ENCODE measurements at places on chromosomes 6 and 20.

DNA sequence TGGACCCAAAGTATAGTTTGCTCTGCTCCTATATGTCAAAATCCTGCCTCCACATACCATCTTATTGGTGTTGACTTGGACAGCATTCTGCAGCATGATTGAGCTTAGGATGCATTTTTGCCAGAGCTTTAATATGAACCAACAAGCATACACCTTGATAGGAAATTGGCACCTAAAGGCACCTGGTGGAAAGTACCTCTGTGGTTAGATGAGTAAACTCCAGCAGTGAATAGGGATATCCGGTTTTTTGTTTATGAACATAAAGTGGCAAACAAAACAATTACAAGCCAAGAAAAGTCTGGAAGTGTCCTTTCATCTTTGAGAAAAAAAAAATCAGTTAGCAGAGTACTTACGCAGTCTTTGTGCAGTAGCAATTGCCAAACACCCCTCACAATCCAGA lies 6.2 kb upstream of the CYP24A1 start:
- DNase-seq, result no peak

- DNase-seq, result no peak
These were observed 71.3 kb downstream of the MANEA start for GRCh38 chr6:95648636-95649035.

DNA sequence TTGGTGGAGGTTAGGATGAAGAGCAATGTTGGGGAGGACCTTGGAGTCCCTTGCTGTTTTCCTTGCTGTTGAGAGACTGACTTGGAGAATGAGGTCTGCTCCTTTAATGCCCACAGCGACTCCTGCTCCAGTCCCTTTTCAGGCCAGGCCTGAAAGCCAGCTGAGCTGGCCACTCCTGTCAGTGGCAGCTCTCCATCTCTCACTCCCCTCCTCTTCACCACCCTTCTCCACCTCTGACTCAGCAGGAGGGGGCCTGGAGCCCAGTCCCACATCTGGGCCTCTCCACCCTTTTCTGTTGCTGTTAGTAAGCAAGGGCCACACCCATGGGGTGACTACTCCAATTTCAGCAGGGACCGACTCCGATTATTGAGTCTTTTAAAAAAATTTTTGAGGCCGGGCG lies 2.2 kb downstream of the SNX21 start:
- DNase-seq, result peak; percentile 93

DNA sequence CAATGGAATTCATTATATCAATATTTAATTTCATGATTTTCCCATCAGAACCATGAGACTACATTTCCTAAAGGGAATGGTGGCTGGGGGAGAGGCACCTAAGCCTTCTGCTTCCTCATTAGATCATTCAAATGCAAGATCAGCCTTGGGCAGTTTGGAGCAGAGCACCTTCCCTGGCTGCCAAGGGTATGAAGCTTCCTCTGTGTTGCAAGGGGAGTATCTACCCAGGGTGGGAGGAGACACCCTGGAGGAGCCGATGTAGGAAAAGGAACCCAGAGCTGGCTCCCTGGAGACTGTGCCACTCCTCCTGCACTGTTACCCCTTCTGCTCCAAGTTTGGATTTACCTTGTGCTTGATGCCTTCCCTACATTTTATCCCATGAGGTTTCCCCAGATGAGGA lies 299.7 kb upstream of the PRDM1 start:
- DNase-seq, result no peak

- no peak for DNase-seq
These were observed 46.0 kb downstream of the TIAM2 start for GRCh38 chr6:155040901-155041650.

- DNase-seq, result peak; percentile 94
These were observed 1.2 kb downstream of the STK35 start for GRCh38 chr20:2102585-2103460.

- DNase-seq, result no peak
These were observed 402.6 kb downstream of the BCKDHB start for GRCh38 chr6:80508885-80509630.

- no peak for DNase-seq
These were observed 27.6 kb downstream of the POLR1C start for GRCh38 chr6:43544461-43544860.

- DNase-seq, result no peak
These were observed 90.6 kb upstream of the ADGRF1 start for GRCh38 chr6:47132724-47133123.

- DNase-seq, result no peak
These were observed 265.7 kb downstream of the NKAIN2 start for GRCh38 chr6:124069230-124069950.

DNA sequence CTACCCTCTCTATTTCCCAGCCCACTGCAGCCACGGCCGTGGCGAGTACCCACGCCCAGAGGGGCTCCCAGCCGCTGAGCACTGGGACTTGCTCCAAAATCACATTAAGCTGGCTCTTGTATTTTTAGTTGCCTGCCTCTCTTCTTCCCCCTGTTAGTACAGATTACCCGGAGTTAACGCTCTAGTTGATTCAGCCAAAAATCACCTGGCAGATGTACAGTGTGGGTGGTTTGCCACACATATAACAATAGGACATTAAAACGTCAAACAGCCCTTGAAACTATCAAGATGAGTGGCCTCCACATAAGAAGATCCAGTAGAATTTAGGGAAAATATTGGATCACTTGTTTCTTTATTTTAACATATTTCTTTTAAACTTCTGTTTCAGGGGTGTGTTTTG lies 268.8 kb upstream of the PRDM1 start:
- no peak for DNase-seq

DNA sequence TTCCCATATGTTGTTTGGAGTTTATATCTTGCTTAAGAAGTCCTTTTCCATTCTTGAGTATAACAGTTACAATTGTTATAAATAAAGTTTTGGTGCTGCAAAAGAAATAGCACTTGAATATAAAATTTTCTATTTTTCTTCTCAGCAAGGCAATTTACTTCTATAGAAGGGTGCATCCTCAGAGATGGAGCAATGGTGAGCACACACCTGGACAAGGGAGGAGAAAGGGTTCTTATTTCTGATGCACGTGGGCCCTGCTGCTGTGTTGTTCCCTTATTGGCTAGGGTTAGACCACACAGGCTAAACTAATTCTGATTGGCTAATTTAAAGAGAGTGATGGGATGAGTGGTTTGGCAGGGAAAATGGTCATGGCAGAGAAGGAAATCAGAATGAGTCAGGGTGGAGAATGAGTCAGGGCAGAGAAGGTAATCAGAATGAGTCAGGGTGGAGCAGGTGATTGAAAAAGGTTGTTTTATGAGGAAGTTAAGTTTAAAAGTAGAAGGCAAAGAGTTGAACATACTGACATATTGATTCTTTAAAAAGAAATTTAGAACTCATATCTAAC lies 38.0 kb downstream of the CST8 start:
- no peak for DNase-seq

- no peak for DNase-seq
These were observed 33.4 kb downstream of the FOXC1 start for GRCh38 chr6:1643111-1643510.

GRCh38 chr6:98648211-98648914 lies 186.0 kb upstream of the POU3F2 start:
- DNase-seq, result no peak

DNA sequence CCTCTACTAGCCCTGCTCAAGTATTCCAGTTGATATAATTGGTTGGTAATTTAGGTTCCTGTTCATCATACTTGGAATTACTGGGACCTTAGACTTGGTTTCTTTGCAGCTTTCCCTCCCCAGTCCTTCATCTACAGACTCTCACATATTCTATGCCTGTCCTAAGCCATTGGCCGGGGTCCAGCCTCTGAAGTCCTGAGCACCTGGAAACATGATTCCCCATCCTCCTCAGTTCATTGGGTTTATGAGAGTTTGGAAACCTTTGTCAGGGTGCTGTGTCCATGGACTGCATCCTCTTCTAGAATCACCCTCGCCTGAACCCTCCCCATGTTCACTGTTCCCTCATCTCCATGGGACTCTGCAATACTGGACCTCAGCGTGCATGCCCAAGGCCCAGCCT lies 8.8 kb downstream of the GSTA2 start:
- no peak for DNase-seq

GRCh38 chr20:4332121-4332860 lies 316.9 kb upstream of the RNF24 start:
- no peak for DNase-seq

- no peak for DNase-seq
These were observed 453.1 kb upstream of the SLC35B3 start for GRCh38 chr6:8888468-8888867.

Data from AG20443 (cell line).